ENCODE measurements at places on chromosomes 7 and 10.

DNA sequence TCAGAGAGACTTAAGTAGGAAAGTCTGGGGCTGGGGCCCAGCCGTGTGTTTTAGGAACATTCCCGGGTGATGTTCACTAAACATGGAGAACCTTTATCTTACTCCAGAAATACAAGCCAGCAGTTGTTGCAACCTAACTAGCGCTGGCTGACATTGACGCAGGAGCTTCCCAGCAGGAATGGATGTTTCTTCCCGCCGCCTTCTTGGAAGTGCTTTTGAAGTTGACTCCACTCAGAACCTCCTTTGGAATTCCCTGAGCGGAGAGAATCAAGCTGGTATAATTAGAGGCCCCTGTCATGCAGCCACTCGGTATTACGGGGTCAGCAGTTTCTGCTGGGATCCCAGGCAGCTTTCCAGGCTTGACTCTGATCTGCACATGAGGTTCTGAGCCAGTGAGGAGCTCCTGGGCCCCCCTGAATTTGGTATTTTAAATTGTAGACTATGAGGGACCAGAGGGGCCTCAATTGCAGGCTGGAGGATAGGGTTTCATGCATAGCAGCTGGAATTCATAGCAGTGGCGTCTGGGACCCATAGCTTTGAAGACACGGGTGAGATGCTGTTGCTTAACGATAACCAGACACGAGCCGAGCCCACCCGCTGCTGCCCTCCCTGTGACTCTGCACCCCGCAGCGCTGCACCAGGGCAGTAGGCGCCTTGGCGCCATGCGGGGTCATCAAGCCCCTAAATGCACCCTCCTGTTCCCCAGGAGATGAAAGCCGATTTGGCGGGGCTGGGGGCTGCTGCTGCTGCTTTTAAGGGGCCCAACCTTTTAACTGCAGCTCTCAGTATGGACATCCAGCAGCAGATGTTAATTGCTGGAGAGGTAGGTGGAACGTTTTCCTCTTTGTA, 61.8 kb downstream of the EEPD1 start:
- peak; percentile 49 for DNase-seq

DNA sequence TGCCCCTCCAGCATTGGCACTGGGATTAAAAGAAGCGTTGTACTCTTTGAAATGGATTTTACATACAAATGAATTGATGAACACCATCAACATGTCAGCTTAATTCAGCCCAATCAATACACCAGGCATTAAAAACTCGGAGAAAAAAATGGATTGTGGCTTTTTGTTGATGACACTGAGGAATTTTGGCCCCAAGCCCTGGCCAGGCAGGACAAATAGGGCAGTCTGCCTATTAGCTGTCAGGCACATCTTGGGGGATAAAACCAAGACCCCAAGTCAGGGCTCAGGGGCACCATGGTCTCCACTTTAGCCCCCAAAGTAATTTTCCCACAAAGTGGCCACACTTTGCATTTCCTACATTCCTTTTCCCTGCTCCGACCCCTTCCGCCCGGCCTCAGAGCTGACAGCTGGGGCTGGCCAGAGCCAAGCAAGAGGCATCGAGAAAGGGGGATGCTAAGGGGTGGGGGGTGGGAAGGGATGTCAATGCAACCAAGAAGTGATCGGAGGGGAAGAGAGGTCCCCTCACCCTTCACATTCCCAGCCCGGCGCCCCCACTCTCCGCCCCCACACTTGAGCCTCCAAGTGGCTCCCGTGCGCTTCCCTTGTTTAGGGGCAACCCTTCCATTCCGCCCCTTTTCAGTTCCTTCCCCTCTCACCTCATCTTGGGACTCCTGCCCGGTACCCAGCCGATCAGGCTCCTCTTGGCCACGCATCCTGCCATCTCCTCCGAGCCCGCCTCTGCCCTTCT, 711 bp downstream of the HIP1 start:
- DNase-seq = no peak

DNA sequence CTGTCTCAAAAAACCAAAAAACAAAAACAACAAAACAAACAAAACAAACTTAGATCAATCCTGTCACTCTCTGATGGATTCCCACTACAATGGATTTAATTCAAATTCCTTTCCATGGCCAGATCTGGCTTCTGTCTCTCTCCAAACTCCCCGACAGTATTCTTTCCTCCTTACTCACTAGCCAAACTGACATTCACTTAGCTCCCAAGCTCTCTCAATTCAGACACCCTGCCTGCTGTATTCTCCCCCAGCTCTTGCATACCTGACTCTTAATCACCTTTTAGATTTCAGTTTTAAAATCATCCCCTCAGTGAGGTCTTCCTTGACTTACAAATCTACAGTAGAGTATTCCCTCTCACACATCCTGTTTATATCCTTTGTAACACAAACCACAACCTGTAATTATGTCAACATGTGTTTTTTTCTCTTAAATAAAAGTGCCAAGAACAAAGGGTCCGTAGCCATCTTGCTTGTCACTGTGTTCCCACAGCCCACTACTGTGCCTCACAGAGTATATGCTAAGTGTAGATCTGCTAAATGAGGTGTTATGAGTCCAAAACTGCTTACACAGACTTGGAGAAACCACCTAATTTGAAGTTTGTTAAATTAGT, 14.4 kb downstream of the HERPUD2 start:
- DNase-seq = no peak

GRCh38 chr7:24500599-24500998, 72.7 kb upstream of the PALS2 start:
- DNase-seq = no peak

DNA sequence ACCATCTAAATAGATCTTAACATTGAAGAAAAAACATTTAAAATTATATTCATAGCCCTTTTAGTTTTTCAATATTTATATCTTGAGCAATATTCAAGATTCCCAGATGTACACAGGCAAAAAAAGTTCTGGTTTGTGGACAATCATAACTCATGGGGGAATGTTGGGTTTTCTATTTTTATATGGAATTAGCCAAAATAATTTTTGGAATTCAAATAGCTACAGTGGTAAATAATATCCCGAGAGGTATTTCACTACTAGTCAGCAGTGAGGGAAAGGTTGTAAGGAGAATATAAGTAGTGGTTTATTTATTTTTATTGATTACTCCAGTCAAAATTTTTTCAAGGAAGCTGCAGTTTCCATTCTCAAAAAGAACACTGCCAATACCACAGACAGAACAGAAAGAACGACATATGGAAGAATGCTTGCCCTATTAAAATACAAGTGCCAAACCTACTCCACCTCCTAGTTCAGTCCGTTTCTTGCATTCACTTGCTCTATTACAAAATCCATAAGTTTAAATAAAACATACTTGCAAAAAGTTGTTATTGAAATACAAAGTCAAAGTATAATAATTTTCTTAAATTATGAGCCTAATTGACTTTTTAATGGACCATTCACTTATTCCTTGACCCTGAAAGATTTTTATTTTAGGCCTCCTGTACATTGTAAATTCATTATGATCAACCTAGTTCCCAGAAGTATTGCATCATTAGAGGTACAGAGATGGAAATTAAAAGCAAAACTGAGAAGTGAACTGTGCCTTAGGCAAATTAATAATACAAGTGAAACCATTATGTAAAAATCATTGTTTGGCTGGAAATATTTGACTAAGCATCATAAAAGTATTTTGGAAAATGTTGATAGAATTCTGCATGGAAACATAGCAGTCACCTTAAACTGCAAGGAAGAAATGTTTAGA, 533.2 kb downstream of the PARD3 start:
- DNase-seq = no peak

- no peak for DNase-seq
Measured at GRCh38 chr7:79241288-79242060, 212.0 kb downstream of the MAGI2 start.

DNA sequence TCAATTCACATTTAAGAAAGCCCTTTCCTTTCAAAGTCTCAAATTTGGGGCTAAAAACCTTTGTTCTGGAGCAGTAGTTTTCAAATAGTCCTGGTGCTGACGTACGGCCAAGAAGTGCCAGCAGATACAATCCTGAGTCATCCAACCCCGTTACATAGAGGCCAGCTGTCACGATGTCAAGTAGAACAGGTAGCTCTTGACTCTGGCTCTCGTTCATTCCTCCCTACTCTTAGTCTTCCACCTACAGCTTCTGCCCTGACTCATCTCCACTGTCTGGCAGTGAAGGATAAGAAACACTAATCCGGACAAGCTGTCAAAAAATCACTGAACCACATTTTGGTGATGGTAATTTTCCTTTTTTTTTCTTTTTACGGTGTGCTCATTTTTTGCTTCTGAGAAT, 132.4 kb upstream of the PTN start:
- peak; percentile 29 for DNase-seq

DNA sequence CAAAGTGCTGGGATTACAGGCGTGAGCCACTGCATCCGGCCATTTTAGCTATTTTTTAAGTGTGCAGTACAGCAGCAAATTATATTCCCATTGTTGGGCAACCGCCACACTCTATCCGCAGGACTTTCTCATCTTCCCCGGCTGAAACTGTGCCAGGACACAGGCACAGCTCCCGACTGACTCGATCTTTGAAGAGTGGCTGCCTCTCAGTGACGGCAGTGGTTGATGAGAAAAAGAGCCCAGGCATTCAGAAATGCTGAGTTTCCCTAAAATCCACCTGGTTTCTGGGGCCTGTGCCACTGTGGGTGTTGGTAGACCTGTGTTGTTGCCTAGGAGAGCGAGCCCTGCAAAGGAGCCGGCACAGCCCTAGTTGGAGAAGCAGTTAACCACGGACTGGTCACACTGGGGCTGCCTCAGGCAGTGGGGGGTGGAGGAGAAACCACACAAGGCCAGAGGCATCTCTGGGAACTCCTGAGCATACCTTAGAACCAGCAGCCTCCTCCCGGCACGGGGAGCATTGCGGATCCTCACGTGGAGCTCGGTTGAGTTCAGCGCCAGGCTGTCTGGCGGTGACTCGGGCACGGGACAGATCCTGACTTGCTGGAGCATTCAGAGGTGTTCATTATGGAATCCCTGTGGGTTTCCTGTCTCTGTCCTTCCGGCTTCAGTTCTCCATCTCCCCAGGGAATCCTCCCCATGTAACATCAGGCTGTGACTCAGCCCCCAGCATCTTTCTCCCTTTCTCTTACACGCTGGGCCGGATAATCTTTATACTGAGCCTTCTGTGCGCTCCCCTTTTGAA, 16.2 kb downstream of the PFKFB3 start:
- DNase-seq = peak; percentile 29

GRCh38 chr7:47649919-47650318, 68.0 kb upstream of the TNS3 start:
- DNase-seq = no peak

All from NCI-H2171 treated with DMSO at 0.1 percent for 48 hours (cell line).